ENCODE measurements at places on chromosomes 7 and 10.

DNA sequence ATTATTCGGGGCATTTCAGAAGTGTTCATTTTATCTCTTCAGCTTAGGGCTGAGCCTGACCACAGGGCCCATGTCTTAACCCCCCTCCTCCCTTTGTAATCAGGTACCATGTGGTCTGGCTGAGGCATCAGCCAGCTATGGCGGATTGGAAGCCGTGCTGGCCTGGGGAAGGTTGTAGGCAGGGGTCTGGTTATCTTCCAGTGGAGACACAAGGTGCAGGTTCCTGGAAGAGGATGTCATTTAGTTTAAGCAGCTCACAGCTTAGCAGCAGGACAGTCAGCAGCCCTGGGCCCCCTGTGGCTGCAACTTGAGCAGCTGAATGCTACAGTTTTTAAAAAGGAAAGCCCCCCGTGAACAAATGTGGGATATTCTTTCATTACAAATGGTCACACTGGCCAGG, 22.1 kb downstream of the BAG3 start:
- no peak for DNase-seq

- no peak for DNase-seq
Observed at GRCh38 chr7:8913682-8914081, 480.3 kb downstream of the NXPH1 start.

DNA sequence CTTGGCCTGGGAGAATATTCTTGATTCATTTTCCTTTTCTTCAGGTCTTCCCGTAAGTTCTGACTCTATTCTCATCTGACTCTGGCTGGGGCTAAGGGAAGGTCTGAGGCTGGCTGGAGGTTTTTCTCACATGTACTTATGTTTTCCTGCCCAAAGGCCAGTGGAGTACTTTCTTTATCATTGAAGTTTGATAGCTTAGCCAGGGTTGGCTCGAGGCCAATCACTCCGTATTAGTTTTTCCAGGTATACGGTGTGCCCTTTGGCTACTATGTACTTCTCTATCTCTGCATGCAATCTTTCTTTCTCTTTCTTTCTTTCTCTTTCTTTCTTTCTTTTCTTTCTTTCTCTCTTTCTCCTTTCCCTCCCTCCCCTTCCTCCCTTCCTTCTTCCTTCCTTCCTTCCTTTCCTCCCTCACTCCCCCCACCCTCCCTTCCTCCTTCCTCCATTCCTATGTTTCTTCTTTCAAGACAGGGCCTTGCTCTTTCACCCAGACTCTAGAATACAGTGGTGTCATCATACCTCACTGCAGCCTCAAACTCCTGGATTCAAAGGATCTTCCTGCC, 26.8 kb upstream of the VKORC1L1 start:
- no peak for DNase-seq

GRCh38 chr10:111706331-111706730, 477.2 kb downstream of the GPAM start:
- DNase-seq = no peak

DNA sequence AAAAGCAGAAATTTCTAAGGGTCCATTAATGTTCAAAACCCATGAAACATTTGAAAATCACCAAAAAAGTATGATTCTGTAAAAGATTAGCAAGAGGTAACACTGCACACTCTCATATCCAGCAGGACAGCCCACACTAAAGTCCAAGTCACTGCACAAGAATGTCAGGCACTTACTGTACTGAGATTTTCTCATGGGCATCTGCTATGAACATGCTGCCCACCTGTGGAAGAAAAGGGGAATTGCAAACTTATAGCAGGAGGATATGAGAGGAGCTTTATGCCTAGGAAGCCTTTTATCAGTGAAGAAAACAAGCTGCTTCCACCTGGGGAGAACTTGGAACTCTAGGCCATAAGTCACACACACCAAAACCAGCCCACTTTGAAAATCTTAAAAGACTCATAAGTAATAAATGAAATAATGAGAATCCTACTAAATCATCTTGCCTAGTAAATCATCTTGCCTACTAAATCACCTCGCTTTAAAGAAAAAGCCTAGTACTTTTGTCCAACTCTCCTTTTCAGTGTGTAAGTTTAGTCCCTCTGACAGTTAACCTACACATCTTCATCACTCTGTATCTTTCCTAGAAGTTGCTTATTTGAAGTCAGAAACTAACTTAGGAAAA, 46.1 kb downstream of the ARMH3 start:
- DNase-seq = peak; percentile 76

DNA sequence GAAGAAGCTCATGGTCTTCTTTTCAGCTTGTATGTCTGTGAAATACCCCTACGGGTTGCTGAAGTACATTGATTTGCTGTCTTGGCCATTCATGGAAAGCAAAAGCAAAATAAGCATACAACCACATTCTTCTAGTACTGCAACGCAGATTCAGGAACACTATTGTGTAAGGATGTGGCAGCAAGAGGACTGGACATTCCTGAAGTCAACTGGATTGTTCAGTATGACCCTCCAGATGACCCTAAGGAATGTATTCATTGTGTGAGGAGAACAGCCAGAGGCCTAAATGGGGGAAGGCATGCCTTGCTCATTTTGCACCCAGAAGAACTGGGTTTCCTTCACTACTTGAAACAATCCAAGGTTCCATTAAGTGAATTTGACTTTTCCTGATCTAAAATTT, 133.4 kb upstream of the ANKRD1 start:
- no peak for DNase-seq

DNA sequence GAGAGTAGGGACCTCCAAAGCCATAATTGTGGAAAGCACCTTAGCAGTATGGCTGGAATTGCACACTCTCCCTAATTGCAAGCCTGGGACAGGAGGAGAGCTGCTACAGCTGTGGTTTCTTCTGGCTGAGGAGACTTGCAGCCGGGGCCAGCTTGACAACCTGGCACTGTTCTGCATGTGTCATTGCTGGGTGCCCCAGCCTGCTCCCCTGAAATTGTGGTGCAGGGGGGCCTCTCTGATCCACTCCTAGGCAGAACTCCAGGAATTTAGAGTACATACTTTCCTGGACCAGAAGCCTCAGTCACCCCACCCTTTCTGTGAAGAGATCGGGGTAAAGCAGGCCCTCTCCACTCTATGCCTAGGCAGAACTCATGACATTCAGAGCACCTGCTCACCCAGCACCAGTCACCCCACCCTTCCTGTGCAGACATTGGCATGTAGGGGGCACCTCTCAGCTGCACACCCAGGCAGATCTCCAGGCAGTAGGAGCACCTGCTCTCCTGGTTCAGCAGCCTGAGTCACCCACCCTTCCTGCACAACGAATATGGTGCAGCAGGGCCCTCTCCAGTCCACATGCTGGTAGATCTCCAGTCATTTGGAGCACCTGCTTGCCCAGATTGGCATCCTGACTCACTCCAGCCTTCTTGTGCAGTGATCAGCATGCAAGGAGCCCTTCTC, 34.4 kb upstream of the DYNC1I1 start:
- no peak for DNase-seq

DNA sequence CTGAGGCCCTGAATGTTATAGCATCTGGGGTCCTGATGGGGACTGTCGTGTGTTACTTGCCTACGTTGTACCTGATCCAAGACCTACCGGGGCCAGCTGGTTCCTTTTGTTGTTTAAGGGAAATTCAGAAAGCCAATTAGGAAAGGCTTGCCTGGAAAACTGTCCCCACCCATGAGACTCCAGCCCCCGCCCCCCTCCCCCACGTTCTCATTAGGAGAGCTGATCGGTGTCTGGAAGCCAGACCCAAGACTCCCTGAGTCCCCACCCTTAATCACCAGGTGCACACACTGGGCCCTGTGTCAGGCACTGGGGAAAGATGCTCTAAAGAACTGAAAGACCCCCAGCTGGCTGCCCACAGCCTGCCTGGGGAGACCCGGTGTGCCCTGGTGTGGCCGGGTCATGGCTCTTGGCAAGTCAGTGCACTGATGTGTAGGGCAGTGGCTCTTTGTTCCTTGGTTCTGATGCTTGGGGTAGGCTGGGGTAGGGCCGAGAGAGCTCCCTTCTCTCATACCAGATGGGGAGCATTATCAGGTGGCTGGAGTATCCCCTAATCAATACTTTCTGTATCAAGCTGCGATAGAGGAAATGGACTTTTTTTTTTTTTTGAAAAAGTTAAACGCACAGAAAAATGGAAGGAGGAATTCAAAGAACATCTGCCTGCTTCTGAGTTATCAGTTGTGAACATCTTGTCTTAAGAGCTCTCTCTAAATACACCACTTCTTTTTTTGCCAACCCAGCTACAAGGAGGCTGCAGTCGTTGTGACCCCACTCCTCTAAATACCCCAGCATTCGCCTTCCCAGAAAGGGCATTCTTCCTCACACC, 16.9 kb downstream of the TSPAN15 start:
- DNase-seq = peak; percentile 82

GRCh38 chr7:142181211-142181610, 69.7 kb downstream of the MGAM2 start:
- DNase-seq = no peak

- DNase-seq = peak; percentile 15
Observed at GRCh38 chr10:100100651-100101184, 19.0 kb upstream of the CPN1 start.

DNA sequence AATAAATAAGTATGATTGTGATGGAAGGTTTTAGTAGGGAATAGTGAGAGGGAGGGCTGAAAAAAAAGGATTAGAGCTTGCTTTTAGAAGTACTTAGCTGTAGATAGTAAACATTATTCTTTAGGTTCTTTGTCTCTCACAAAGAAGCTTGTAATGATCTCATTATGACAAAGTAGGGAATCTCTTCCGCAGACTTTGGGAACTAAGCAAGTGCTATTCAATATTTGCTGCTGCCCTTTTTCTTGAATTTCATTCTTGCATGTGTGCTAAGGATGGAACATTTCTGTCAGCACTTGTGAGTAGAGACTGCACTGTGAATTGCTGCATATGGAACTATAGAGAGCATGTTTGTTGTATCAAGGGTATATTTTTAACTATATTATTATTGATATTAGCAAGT, 173.4 kb downstream of the ST7 start:
- no peak for DNase-seq

GRCh38 chr7:143960813-143961610, 6.4 kb downstream of the OR2F1 start:
- no peak for DNase-seq

GRCh38 chr10:7706534-7707073, 3.5 kb downstream of the ITIH2 start:
- DNase-seq = no peak

Measured in KBM-7 (cell line).